ENCODE measurements at places on chromosomes 3 and 15. TPM values are rescaled to one million over a fixed set of nuclear protein-coding genes. Genes with fewer than 3 reads are reported as not detected.

GRCh38 chr15:51775967-51776816 lies 24.8 kb downstream of the TMOD2 start:
- no peak overlapping the region for H3K4me3 ChIP-seq
- DNase-seq = no peak
- H3K27me3 ChIP-seq = no peaks in the 10 kb centered on the region
- H3K4me1 ChIP-seq = no peaks in the 10 kb centered on the region

DNA sequence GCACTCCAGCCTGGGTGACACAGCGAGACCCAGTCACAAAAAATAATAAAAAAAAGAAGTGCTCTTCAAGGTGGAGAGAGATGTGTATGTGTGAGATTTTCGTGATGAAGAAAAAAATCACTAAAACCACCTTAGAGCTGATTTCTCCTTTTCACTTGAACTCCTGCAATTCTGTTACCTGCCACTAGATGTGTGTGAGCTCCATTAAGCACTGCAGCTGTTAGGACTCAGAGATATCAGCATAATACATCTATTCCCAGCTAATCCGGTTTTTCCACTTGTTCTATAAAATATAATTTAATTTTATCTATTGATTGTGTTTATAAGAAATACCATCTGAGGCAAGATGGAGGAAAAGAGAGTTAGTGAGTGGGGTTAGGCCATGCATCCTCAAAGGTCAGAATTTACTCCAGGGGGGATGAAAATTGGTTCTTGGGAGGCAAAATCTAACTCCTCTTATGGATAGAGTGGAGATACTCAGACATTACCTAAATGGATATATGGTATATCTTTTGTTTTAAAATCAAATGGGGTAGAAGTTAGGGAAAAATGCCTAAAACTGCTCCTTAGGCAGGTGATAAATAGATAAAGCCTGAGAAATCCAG lies 152.7 kb downstream of the IL20RB start:
- H3K4me3 ChIP-seq = no peak overlapping the region
- DNase-seq = no peak

DNA sequence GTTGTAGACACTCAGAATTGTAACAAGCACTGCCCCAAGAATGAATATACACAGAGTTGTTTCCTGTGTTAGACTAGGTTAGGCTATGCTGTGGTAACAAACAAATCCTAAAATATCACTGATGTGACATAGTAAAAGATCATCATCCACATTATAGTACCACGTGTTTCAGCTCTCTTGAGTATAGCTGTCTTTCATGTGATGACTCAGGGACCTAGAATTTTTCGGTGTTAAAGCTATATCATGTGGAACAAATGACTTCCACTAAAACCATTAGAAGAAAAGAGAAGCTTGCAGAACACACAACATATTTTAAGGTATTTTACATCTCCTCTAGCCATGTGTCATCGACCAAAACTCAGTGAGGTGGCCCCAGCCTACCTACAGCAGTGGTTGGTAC lies 307.9 kb upstream of the RBMS3 start:
- DNase-seq = no peak
- H3K27me3 ChIP-seq = no peaks in the 10 kb centered on the region
- no peaks in the 10 kb centered on the region for H3K36me3 ChIP-seq
- no peaks in the 10 kb centered on the region for H3K4me1 ChIP-seq
- no peak overlapping the region for H3K27ac ChIP-seq

- DNase-seq = no peak
- H3K36me3 ChIP-seq = peaks cover 34% of the 10 kb centered on the region
- no peak overlapping the region for H3K4me3 ChIP-seq
- no peaks in the 10 kb centered on the region for H3K27me3 ChIP-seq
- H3K27ac ChIP-seq = no peak overlapping the region
Measured at GRCh38 chr3:48598323-48599076, 3.4 kb upstream of the COL7A1 start.

DNA sequence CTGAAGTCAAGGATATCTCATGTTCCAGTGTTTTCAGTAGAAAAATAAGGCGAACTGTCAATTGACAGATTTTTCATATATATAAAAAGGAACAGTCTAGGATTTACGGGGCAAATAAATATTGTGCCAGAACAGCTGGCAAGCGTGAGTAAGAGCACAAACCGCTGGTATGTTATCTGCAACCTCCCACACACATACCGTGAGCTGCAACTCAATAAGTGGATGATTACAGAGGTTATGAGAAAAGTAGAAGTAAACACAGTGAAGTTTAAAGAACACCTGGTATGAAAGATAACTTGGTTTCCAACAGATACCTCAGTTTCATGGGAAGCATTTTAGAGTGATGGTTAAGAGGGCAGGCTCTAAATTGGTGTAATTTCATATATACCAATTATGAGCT lies 733.4 kb downstream of the TUSC7 start:
- H3K4me1 ChIP-seq = peaks cover 3% of the 10 kb centered on the region
- DNase-seq = no peak

DNA sequence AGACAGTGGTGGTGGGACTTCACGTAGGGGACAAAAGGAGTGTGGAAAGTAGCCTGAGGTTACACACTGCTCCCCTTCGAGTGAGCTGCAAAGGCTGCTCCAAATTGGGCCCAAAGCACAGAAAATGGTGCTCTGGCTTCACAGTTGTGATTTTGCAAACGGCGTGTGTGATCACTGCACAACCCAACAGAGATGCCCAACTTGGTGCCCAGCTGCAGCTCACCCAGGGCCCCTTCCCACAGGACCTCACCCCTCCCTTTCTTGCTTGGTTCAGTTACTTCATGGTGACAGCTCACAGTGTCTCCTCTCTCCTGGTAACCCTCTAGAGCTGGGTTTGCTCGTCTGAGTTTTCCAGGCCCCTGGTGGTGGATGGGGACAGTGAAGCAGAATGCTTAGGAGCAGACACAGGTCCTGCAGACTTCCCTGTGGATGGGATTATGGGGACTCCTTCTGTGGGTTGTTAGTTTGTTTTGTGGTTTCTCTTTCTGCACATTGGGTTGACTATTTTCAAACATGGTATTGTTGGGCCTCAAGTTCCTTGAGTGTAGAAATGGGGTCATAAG lies 98.3 kb downstream of the TOP2B start:
- no peak for DNase-seq
- H3K27me3 ChIP-seq = no peaks in the 10 kb centered on the region
- H3K27ac ChIP-seq = no peak overlapping the region
- H3K36me3 ChIP-seq = no peaks in the 10 kb centered on the region
- H3K4me1 ChIP-seq = no peaks in the 10 kb centered on the region

- no peak for DNase-seq
- no peak overlapping the region for H3K4me3 ChIP-seq
- H3K4me1 ChIP-seq = peaks cover 8% of the 10 kb centered on the region
- no peaks in the 10 kb centered on the region for H3K36me3 ChIP-seq
Measured at GRCh38 chr3:185711255-185711870, 113.5 kb downstream of the IGF2BP2 start.

DNA sequence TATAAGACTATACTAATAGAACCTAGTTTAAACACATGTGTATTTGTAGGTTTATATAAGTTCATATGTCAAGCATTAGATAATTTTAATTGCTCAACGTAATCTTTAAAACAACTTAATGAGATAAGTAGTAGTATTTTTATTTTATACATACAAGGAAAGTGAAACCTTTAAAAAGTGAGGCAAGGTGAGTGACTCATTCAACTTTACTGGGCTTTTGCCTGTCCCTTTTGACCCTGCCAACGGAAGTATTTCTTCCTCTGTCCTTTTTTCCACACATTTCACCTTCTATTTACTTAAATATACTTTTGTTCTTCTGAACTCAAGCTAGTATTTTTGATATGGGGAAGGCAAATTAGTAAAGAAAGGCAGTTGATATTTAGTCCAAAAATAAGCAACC lies 78.5 kb downstream of the KBTBD8 start:
- H3K27me3 ChIP-seq = no peaks in the 10 kb centered on the region
- H3K4me3 ChIP-seq = no peak overlapping the region
- H3K4me1 ChIP-seq = no peaks in the 10 kb centered on the region

GRCh38 chr3:4856564-4856963 lies 122.7 kb upstream of the BHLHE40 start:
- H3K36me3 ChIP-seq = no peaks in the 10 kb centered on the region
- no peaks in the 10 kb centered on the region for H3K27me3 ChIP-seq
- no peak overlapping the region for H3K27ac ChIP-seq

GRCh38 chr15:28901987-28902745 lies 16.4 kb downstream of the APBA2 start:
- H3K27me3 ChIP-seq = no peaks in the 10 kb centered on the region
- H3K27ac ChIP-seq = no peak overlapping the region
- H3K4me1 ChIP-seq = no peaks in the 10 kb centered on the region
- no peak overlapping the region for H3K4me3 ChIP-seq
- DNase-seq = no peak

GRCh38 chr3:157672061-157672460 lies 168.8 kb upstream of the VEPH1 start:
- no peaks in the 10 kb centered on the region for H3K36me3 ChIP-seq
- no peak overlapping the region for H3K4me3 ChIP-seq
- no peak overlapping the region for H3K27ac ChIP-seq
- DNase-seq = no peak
- H3K27me3 ChIP-seq = no peaks in the 10 kb centered on the region
- H3K4me1 ChIP-seq = no peaks in the 10 kb centered on the region

DNA sequence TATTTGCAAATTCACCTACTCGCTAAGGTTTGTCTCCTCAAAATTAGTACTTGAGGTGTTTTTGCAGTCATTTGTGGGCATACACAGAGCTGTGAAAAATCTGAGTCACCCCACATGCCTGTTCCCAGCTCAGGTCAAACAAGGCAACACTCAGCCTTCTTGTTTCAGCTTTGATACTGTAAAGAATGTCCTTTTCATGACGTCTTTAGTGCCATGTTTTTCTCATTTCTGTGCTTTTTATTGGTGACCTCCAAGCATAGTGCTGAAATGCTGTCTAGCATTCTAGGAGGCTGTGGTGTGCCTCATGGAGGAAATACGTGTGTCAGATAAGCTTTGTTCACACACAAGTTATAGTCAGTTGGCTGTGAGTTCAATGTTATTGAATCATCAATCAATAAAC lies 8.8 kb downstream of the CAPN3 start:
- H3K36me3 ChIP-seq = no peaks in the 10 kb centered on the region
- H3K27ac ChIP-seq = no peak overlapping the region
- no peaks in the 10 kb centered on the region for H3K27me3 ChIP-seq
- peaks cover 6% of the 10 kb centered on the region for H3K4me1 ChIP-seq

GRCh38 chr3:172750368-172751174 lies at the start of gene ECT2:
TSS of gene ECT2 (plus strand) at chr3:172750726. CDS start at chr3:172754531, 3,805 bp downstream.
- DNase-seq = peak; percentile 100
- H3K27ac ChIP-seq = peak within 1 kb of the TSS; percentile 89
- H3K4me1 ChIP-seq = no peaks in the 10 kb centered on the region
- no peaks in the 10 kb centered on the region for H3K27me3 ChIP-seq
- H3K36me3 ChIP-seq = peaks cover 21% of the 10 kb centered on the region

GRCh38 chr3:73203633-73204032 lies 142.2 kb downstream of the EBLN2 start:
- no peak overlapping the region for H3K27ac ChIP-seq
- no peak overlapping the region for H3K4me3 ChIP-seq
- H3K4me1 ChIP-seq = peaks cover 3% of the 10 kb centered on the region
- no peak for DNase-seq

- no peaks in the 10 kb centered on the region for H3K27me3 ChIP-seq
- H3K4me1 ChIP-seq = no peaks in the 10 kb centered on the region
- DNase-seq = no peak
- H3K4me3 ChIP-seq = no peak overlapping the region
- H3K27ac ChIP-seq = no peak overlapping the region
Measured at GRCh38 chr3:171654326-171654725, 156.0 kb downstream of the PLD1 start.

DNA sequence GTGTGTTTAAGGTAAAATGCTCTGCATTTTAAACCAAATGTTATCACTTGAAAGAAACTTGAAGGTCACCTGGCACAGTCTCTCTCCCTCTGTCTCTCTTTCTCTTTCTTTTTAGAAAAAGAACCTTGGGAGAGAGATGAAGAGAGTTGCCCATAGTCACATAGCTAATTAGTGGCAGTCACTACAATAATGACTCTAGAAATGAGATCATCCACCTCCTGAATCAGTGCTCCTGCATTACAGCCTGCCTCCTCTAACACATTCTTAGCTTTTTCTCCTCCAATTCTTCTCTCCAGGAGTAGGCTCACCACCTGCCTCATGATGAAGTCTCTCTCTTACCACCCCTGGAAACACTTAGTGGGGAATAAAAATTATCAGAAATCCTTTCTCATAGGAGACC lies 2.5 kb downstream of the MYH15 start:
- DNase-seq = no peak
- no peak overlapping the region for H3K27ac ChIP-seq
- H3K4me1 ChIP-seq = no peaks in the 10 kb centered on the region
- H3K4me3 ChIP-seq = no peak overlapping the region

DNA sequence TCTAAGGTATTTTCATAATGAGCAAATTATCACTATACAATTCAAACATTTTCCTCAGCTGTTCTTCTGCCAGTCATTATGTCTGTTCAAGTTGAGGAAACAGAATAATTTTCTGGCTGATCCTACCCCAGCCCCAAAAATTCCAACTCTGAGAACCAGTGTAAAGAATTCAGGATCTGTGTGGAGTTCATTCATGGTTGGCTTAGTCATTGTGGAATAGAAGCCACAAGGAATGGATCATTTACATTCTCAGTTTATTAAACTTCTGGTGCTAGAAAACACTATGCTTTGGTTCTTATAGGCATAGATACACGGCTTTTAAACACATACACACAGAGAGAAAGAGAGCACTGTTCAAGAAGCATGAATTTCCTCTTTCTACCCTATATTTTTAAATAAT lies 134.6 kb downstream of the CMSS1 start:
- no peak for DNase-seq
- no peaks in the 10 kb centered on the region for H3K27me3 ChIP-seq
- H3K36me3 ChIP-seq = no peaks in the 10 kb centered on the region
- no peak overlapping the region for H3K4me3 ChIP-seq
- H3K4me1 ChIP-seq = no peaks in the 10 kb centered on the region
- H3K27ac ChIP-seq = no peak overlapping the region

DNA sequence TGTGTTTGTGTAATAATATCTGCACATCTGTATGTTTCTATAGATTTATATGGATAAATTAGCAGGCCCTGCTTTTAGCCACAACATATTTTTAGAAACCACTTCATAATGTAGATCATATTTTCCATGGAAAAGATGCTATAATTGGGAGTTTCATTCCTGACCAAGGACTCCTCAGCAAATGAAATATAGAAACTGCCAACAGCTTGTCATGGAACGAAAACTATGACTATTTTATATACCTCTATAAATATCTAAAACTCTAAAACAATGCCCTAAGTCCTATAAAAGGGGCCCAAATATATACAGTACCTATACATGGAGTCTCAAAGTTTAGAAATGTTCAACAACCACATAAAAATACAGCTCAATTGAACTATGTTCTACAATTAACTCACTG lies 27.9 kb downstream of the EID1 start:
- no peaks in the 10 kb centered on the region for H3K36me3 ChIP-seq
- H3K27me3 ChIP-seq = no peaks in the 10 kb centered on the region
- H3K4me3 ChIP-seq = no peak overlapping the region
- no peak for DNase-seq
- H3K27ac ChIP-seq = no peak overlapping the region

GRCh38 chr3:177352424-177352823 lies 155.1 kb upstream of the TBL1XR1 start:
- H3K4me3 ChIP-seq = no peak overlapping the region
- no peak for DNase-seq
- H3K27me3 ChIP-seq = peaks cover 5% of the 10 kb centered on the region
- H3K27ac ChIP-seq = no peak overlapping the region
- H3K36me3 ChIP-seq = no peaks in the 10 kb centered on the region
- H3K4me1 ChIP-seq = peaks cover 2% of the 10 kb centered on the region

The RAD51 gene
- total RNA-seq = 42.4 TPM

The ABCC5 gene
- total RNA-seq = 36.6 TPM

The RARRES1 gene
- 0.71 TPM for total RNA-seq

The CAND2 gene
- 8.7 TPM for total RNA-seq

The CCDC54 gene
- not detected for total RNA-seq

The ZNF502 gene
- 3.5 TPM for total RNA-seq

The CCR8 gene
- total RNA-seq = not detected

The LRRN1 gene
- total RNA-seq = 199 TPM

The CLN6 gene
- 60.0 TPM for total RNA-seq
